ENCODE measurements at places on chromosomes 11 and 22.

DNA sequence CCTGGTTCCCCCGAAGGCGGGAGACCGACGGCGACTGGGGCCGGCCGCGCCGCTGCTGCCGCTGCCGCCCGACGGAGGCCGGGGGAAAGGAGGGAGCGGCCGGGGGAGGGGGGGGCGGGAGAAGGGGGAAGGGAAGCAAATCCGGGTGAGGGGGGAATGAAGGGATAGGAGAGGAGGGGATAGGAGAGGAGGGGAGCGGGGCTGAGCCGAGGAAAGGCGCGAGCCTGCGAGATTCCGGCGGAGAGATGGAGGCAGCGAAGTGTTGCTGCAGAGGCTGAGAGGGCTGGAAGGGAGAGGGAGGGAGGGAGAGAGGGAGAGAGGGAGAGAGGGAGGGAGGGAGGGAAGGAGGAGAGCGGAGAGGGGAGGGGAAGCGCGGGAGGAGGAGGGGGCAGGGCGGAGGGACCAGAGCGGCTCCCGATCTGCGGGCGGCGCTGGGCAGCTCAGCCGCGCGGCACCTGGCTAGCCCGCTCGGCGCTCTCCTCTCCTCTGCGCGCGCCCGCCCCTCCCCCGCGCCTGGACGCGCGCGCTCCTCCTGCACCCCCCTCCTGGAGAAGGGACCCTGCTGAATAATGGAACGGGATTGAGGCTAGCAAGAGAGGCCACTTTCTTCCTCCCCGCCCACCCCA, 52.3 kb downstream of the SLC22A12 start:
- DNase-seq: no peak

- DNase-seq: no peak
Measured at GRCh38 chr11:73614591-73614990, 16.7 kb upstream of the FAM168A start.

DNA sequence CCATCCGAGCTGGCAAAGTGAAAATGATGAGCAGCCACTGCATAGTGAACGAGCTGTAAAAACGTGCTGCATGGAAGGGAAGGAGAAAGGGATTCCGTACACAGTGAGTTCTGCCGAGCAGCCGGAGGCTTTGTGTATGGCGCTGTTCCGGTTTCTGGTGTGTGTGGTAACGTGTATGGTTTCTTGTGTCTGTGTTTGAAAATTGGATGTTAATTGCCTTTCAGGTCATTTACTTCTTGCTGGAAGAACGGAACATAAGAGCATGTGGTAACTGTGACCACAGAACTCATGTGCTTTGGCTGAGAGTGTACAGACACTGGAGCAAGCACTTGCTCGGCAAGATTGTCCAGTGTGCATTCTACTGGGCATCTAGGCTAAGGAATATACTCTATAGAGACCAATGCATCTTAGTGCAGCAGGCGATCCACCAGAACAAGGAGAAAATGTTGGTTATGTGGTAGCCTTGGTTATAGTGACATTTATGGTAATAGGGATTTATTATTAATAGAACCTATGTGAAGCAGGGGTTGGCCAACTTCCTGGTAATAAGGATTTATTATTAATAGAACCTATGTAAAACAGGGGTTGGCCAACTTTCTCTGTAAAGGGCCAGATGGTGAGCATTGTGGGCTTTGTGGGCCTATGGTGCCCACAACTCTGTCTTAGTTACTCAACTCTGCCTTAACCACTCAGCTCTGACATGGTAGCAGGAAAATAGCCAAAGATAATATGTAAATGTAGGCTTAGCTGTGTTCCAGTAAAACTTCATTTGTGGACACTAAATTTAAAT, 49.2 kb downstream of the GRAMD1B start:
- DNase-seq: no peak

DNA sequence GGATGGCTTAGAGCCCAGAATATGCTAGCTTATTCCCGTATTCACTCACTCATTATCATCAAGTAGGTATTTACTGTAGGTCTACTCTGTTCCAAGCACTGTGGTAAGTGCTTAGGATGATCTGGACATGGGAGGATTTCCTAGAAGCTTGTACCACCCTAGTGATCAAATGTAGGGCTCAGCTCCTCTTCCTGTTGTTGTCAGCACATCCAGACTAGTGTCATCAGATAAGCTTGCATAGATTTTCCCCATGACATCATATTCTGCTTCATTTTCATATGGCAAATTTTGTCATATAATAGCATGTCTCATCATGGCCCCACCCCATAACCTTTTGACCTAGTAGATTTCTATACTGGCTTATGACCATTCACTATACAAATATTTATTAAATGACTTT, 19.3 kb upstream of the NUCB2 start:
- no peak for DNase-seq

GRCh38 chr11:123516238-123516637, 86.2 kb downstream of the GRAMD1B start:
- DNase-seq: no peak

DNA sequence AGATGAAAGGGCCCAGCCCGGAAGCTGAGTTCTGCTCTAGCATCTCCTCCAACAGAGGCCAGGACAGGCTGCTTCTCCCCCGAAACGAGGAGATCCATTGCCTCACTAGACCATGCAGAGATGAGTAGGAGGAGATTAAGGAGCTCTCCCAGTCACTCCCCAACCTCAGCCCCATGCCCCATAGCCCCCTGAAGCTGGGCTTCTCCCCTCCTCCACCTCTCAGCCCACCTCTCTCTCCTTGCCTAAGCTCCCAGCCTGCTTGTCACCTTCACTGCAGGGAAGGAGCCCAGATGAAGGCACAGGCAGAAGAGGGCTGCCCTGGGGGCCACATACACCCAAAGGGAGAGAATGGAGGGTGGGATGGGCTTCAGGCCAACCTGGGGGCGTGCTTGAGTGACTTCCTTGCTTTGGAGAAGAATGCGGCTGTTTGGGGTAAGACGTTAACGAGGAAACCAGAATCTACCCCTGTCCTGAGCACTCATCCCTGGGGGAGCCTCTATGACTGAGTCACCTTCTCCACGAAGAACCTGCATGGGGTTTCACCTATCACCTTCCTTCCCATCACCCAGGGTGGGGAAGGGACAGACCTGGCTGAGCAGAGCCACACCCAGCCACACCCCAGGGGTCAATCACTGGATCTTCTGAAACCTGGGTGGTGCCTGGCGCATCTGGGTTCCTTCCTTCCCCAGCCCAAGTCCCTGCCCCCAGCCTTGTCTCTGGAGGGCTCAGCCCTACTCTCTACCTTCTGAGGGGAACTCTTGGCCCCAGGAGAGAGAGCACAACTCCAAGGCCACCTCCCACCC, 11.6 kb upstream of the GNAZ start:
- DNase-seq: no peak

- no peak for DNase-seq
Measured at GRCh38 chr11:112226831-112227401, 688 bp downstream of the PTS start.

- DNase-seq: no peak
Measured at GRCh38 chr11:86151174-86152005, 82.5 kb upstream of the PICALM start.

GRCh38 chr22:20532256-20532993, 25.0 kb downstream of the MED15 start:
- no peak for DNase-seq

DNA sequence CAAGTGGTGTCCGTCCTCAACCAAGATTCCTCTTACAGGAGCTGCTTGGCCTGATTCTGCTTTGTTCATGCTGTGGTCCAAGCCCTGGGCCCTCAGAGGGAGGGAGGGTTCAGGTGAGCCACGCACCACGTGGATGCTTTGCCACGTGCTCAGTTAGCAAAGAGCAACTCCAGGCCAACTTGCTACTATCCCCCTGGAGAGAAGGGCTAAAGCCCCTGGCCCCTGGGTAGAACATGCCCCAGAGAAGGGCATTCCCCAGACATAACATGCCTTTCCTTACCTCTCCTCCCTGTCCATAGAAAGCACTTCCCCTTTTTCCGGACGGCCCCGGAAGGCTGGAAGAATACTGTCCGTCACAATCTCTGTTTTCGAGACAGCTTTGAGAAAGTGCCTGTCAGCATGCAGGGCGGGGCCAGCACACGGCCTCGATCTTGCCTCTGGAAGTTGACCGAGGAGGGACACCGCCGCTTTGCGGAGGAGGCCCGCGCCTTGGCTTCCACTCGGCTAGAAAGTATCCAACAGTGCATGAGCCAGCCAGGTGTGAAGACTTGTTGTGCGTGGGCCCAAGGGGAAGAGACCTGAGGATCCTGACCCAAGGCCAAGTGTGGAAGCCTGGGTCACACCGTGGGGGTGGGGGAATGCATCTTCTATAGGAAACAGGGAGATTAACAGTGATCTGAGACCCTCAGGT, 8.8 kb downstream of the FOXR1 start:
- DNase-seq: no peak

- DNase-seq: no peak
Measured at GRCh38 chr11:119797736-119798135, 68.7 kb upstream of the NECTIN1 start.

- DNase-seq: peak; percentile 39
Measured at GRCh38 chr11:63478896-63479295, 12.1 kb downstream of the PLAAT5 start.

DNA sequence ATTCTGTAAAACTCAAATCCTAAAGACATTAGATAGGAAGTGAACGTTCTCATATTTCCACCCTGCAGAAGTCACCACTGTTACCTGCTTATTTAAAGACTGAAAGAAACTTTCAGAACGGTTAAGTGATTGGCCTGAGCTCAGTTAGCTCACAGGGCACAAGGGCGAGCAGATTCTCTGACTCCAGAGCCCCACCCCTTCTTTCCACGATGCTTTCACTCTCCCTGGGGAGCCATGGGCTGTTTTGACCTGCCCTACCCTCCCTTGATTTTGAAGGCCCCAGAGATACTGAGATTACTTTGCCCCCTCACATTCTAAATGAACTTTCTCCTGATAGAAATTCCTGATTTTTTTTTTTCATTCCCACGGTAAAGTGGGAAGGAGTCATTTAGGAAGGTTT, 33.9 kb downstream of the ARHGAP1 start:
- DNase-seq: no peak

- no peak for DNase-seq
Measured at GRCh38 chr11:128749974-128750373, 56.1 kb downstream of the FLI1 start.

- peak; percentile 22 for DNase-seq
Measured at GRCh38 chr22:38572065-38572464, 2.1 kb upstream of the DMC1 start.

DNA sequence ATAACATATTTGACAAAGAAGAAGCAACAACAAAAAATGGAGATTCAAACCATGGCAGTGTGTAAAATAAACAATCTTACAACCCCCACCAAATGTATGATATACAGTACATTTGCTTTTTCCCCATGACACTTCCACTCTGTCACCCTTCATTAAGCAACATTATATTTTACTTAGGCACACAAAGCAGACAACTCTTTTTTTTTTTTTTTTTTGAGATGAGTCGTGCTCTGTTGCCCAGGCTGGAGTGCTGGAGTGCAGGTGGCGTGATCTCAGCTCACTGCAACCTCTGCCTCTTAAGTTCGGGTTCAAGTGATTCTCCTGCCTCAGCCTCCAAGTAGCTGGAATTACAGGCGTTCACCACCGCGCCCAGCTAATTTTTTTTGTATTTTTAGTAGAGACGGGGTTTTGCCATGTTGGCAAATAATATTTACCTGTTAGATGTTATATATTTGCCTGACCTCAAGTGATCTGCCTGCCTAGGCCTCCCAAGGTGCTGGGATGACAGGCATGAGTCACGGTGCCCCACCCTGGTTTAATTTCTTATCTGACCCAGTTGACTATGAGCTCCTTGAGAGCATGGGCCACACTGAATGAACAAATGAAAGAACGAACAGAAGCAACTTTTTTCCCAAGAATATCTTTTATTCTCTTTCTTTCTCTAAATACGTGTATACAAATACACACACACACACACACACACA, 5.5 kb upstream of the PCF11 start:
- DNase-seq: no peak

- no peak for DNase-seq
Measured at GRCh38 chr22:45496451-45496941, 6.2 kb upstream of the FBLN1 start.

DNA sequence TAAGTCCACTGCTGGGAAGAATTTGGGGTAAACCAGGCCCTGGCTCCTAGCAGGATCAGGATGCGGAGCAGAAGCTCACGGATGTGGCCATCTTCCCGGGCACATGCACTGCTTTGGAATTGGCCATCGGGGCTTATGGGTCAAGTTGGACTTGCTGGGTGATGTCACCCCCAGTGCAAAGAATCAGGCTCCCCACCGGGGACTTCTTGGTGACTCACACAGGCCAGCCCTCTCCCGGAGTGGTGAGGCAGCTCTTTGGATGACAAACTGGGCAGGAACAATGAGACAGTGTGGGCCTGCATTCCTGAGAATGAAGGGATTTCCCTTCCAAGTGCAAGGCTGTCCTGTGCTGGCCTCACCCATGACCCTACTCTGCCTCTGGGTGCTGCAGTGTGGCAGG, 128.8 kb upstream of the ANO1 start:
- no peak for DNase-seq

- DNase-seq: no peak
Measured at GRCh38 chr11:72760539-72761405, 8.6 kb upstream of the ARAP1 start.

GRCh38 chr11:20670932-20671403, 1.6 kb downstream of the NELL1 start:
- no peak for DNase-seq

- no peak for DNase-seq
Measured at GRCh38 chr11:1153951-1154493, 3.7 kb upstream of the MUC5AC start.

DNA sequence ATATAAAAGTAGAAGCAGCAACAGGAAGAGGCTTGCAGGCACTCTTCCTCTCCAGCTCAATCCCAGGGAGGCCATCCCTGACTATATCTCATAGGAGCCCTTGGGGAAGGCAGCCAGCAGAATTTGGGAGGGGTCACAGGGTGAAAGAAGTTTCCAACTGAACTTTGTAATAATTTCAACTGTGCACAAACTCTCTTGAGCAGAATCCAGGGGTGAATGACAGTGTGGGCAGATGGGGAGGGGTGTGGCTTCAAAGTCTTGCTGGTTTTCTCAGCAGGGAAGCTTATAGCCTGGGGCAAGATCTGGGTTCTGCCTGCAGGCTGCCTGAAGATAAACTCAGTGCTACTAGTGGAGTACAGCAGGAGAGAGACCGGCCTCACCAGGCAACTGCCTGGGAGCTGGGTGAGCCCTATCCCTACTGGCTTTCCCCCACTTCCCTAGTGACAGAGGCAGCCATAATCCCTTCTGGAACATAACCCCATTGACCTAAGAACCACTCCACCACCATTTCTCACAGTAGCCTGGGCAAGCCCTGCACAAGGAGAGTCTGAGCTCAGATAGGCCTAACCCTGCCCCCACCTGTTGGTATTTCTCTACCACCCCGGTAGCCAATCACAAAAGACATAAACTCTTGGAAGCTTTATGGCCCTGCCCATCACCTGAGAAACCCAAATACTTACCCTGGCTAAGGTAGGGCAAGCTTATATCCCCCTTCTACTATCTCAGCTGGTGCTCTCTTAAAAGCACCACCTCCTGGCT, 17.8 kb upstream of the TTC12 start:
- no peak for DNase-seq

DNA sequence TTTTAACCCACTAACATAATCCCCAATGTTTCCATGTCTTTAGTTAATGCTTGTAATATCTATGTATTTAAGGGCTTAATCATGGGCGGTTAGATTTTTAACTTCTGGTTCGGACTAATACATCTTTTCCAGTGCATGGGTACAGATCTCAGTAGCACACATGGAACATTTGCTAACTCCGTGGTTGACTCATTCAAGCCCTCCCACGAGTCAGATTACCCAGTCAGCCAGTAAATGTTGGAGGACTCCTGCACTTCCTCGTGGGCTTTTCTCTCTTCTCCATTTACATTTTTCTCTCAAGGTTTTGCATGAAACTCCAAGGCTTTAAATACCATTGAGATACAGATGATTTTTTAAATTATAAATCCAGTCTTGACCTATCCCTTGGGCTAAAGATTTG, 313.9 kb downstream of the ST3GAL4 start:
- no peak for DNase-seq

- no peak for DNase-seq
Measured at GRCh38 chr11:65742353-65742752, 21.8 kb upstream of the RNASEH2C start.

Data from GM12891 (cell line).